ENCODE measurements at places on chromosomes 7 and 10.

GRCh38 chr7:108463613-108464012 is 7.4 kb upstream of the NRCAM start:
- no peak for DNase-seq

- peak; percentile 48 for DNase-seq
Measured at GRCh38 chr10:29496341-29497162, 138.2 kb downstream of the SVIL start.

- DNase-seq: no peak
Measured at GRCh38 chr10:130394832-130395231, 258.6 kb downstream of the GLRX3 start.

- DNase-seq: no peak
Measured at GRCh38 chr10:24944512-24945255, 7.7 kb downstream of the PRTFDC1 start.

- no peak for DNase-seq
Measured at GRCh38 chr7:128366300-128366699, 4.8 kb upstream of the PRRT4 start.

DNA sequence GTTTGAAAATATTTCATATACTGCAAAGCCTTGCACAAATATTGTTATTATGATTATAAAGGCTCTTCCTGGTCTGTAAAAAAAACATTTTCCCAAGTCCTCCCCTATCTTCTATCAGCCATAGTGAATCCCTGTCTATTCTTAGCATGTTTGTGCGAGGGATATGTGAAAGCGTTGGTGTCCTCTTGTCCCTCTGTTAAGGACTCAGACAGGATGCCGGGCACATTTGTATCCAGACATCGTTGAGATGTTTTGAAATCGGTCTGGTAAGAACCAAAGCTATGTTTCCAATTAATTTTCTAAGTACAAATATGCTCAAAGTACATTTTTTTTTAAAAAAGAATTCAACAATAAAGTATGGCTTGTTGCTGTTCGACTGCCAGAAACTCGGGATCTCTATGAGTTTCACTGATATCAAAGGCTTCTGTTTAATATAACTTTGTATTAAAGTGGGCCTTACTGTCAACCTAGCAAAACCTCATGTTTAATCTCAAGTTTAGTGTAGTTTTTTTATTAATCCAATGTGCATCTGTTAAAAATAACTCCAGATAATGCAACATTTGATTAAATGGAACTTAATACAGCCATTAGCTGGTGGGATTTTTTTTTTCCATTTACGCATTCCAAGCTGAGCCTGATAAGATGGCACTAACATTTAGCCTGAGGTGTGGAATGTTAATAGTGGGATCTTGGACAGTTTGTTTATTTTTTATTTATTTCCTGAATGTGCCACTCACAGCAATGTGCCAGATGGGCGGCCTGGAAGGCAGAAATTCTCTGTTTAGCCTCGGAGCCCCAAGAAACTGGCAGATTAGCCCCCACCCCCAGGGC is 754.3 kb downstream of the LRMDA start:
- DNase-seq: no peak

- DNase-seq: no peak
Measured at GRCh38 chr10:22723343-22723779, 9.0 kb upstream of the PIP4K2A start.

GRCh38 chr10:103452506-103453230 is 498 bp upstream of the CALHM2 start:
- no peak for DNase-seq
